Mesothelial cell of epicardium (in vitro differentiated cells): ENCODE measurements at places on chromosomes 11 and 22.
A peak's percentile ranks its signal among the peaks of the same experiment; 100 is the strongest.

GRCh38 chr22:35541254-35541748, 670 bp downstream of the RASD2 start:
- H3K4me3 ChIP-seq: peak overlapping the region; percentile 6
- H3K4me1 ChIP-seq: peaks cover 2% of the 10 kb centered on the region
- no peak overlapping the region for H3K27ac ChIP-seq
- DNase-seq: no peak
- H3K36me3 ChIP-seq: no peaks in the 10 kb centered on the region

DNA sequence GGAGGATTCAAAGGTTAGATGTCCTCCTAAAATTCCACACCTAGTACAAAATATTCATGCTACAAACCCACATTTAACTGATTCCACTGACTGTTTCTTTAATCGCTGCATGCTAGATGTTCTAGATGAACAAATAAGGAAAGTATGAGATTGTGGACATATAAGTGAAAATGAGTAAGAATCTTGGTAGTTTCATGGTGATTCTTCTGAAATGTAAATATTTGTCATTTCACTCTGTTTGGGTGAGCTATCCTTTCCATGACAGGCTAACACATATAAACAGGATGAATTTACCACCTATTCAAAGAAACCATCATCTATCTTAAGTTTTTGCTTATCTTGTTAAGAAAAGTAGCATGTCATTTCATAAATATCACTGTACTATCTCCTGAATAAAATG, 14.8 kb downstream of the OR5B3 start:
- no peaks in the 10 kb centered on the region for H3K4me1 ChIP-seq
- no peaks in the 10 kb centered on the region for H3K36me3 ChIP-seq
- no peak overlapping the region for H3K27ac ChIP-seq
- no peak overlapping the region for H3K4me3 ChIP-seq

- no peak overlapping the region for H3K4me3 ChIP-seq
- no peak overlapping the region for H3K27ac ChIP-seq
- H3K36me3 ChIP-seq: peaks cover 18% of the 10 kb centered on the region
- no peak for DNase-seq
These were observed 13.5 kb downstream of the SOX10 start for GRCh38 chr22:37970864-37971263.

DNA sequence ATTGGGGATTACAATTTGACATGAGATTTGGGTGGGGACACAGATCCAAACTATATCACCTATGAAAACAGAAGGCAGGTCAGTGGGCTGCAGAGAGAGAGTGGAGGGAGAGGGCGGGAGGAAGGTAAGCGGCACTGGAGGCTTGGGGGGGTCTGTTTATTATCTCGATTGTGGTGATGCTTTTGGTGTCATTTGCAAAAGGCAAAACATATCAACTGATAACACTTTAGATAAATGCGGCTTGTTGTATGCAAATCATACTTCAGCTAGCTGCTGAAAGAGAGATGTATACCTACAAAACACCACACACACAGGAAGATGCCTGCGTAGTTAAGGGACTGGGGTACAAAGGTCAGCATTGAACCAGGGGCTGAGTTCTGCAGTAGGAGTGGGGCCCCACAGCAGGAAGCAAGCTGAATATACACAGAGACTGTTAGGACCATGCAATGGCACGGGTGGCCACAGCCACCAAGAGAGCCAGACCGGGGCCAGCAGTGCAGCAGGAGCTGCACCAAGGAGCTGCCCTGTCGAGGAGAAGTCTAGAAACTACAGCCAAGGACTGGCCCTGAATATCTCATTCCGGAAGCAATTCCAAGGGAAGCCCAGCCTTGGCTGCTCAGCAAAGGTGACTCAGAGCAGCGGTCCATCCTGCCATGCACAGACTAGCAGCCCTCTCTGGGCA, 23.8 kb upstream of the TOLLIP start:
- peaks cover 10% of the 10 kb centered on the region for H3K4me1 ChIP-seq
- no peaks in the 10 kb centered on the region for H3K36me3 ChIP-seq
- peaks cover 45% of the 10 kb centered on the region for H3K27me3 ChIP-seq
- no peak overlapping the region for H3K27ac ChIP-seq

DNA sequence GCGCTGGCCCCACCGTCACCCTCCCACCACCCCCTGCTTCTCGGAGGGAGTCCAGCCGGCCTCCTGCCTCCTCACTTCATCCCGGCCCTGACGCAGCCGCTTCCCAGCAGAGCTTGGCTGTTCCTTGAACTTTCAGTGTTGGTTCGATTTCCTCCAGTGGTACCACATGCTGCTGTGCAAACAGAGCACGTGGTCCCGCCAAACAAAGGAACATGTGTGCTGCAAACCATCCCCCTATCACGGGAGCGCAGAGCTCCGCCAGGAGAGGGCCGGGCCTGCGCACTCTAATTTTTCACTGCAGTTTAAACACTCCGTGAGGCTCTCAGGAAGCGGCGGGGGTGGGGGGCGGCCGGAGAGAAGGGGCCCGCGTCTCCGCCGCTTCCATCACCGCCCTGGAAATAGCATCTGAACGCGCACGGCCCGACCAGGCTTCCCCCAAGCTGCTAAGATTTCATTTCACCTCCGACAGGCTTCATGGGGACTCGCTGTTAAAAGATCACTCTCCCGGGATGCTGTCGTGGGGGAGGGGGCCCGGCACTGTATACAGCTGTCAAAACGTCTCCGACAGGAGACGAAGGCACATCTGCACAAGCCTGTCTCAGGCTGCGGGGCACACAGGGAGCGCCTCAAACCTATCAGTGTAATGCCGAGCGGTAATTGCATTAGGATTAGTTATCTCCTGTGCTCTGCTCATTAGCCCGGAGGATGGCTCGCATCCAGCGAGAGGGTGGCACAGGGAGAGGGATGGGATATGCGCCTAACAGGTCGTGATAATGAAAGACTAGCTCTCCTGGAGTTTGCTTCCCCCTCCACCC, 269.9 kb upstream of the SORL1-AS1 start:
- H3K27ac ChIP-seq: peak overlapping the region; percentile 89
- DNase-seq: peak; percentile 71
- peak overlapping the region; percentile 65 for H3K4me3 ChIP-seq
- H3K4me1 ChIP-seq: peaks cover 21% of the 10 kb centered on the region

DNA sequence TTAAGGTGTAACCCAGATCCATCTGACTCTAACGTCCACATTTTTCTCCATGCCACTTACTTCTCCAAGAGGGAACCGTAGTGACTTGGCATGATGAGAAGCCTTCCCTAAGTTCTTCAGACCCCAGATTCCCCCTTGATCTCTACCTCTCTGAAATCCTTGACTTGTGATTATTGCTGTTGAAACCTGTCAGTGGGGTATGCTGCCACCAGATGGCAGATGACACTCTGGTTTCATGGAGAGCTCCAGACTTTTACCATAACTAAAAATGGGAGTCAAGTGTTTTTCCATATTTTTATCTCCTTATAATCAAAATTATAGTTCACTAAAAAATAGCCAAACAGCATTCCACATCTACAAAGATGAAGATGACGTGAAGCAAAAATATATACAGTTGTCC, 504.2 kb downstream of the SOX6 start:
- peaks cover 23% of the 10 kb centered on the region for H3K27me3 ChIP-seq
- no peak overlapping the region for H3K27ac ChIP-seq
- H3K36me3 ChIP-seq: no peaks in the 10 kb centered on the region

- H3K27ac ChIP-seq: no peak overlapping the region
- no peaks in the 10 kb centered on the region for H3K36me3 ChIP-seq
- peaks cover 87% of the 10 kb centered on the region for H3K27me3 ChIP-seq
- no peak for DNase-seq
These were observed 16.5 kb downstream of the ZBTB16 start for GRCh38 chr11:114075891-114076441.

GRCh38 chr11:128627666-128628324, 40.4 kb upstream of the ETS1 start:
- H3K4me1 ChIP-seq: peaks cover 11% of the 10 kb centered on the region
- H3K27ac ChIP-seq: no peak overlapping the region
- no peak overlapping the region for H3K4me3 ChIP-seq
- H3K27me3 ChIP-seq: no peaks in the 10 kb centered on the region
- DNase-seq: no peak

- no peak overlapping the region for H3K27ac ChIP-seq
- DNase-seq: no peak
These were observed 3.0 kb downstream of the RHOG start for GRCh38 chr11:3837793-3838192.

DNA sequence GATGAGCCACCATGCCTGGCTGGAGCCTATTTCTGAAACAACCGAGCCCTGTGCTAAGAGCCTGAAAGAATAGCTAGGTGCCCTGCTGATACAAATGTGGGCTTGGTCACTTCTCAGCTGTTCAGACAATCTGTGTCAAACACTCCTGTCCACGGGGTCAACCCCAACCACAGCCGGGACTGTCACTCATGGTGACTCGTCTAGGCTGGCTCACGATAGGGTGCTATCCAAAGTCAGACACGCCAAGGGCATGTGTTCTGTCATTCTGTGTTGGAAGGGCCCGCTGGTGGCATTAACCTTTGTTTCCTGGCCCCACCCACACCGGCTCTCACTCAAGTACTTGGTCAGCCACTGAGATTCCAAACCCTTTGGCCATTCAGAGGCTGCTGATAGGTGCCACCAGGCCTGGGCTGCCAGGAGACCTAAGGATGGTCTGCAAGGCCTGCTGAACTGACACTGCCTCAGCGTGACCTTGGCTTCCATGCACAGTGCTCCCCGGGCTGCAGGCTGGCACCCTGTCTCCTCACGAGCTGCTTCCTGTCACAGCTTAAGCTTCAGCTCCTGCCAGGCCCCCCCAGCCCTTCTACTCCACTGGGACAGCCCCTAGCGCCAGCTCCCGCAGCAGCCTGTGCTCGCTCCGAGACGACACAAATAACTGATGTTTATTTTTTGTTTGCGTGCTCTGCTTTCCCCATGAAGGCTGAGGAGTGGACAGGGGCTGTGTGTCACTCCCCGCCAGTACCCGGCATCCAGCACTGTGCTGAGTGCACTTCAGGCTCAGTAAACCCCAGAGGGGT, 14.2 kb upstream of the CDC42BPG start:
- DNase-seq: no peak
- H3K4me3 ChIP-seq: no peak overlapping the region
- peaks cover 14% of the 10 kb centered on the region for H3K4me1 ChIP-seq
- peaks cover 12% of the 10 kb centered on the region for H3K36me3 ChIP-seq

DNA sequence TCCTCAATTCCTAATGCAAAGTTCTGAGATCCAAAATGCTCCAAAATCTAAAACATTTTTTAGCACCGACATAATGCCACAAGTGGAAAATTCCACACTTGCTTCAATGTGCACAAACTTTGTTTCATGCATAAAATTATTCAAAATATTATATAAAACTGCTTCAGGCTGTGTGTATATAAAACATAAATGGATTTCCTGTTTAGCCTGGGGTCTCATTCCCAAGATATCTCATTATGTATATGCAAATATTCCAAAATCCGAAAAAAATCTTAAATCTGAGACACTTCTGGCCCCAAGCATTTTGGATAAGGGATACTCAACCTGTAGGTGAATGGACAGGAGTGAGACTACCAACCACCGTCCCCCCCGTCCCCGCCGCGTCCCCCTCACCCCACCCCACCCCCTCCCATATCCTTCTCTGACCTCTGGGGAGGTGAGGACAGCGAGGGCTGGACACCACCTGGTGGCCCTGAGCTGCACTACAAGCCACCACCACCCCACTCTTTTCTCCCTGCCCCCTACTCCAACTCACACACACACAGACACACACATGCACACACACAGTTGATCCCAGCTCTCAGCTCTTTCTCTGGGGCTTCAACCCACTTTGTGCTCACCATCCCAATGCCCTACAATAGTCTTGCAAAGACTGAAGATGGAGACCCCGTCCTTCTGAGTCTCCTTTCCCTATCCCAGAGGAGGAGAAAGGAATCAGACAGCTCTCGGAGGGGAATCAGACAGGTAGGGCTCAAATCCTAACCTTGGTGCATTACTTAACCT, 101.0 kb downstream of the PDE2A start:
- H3K4me3 ChIP-seq: no peak overlapping the region
- H3K27me3 ChIP-seq: no peaks in the 10 kb centered on the region
- peak; percentile 50 for DNase-seq
- H3K4me1 ChIP-seq: peaks cover 39% of the 10 kb centered on the region
- no peak overlapping the region for H3K27ac ChIP-seq
- H3K36me3 ChIP-seq: no peaks in the 10 kb centered on the region

- no peaks in the 10 kb centered on the region for H3K36me3 ChIP-seq
- peak overlapping the region; percentile 87 for H3K4me3 ChIP-seq
- peak overlapping the region; percentile 90 for H3K27ac ChIP-seq
- peaks cover 23% of the 10 kb centered on the region for H3K4me1 ChIP-seq
- H3K27me3 ChIP-seq: no peaks in the 10 kb centered on the region
These were observed 995 bp downstream of the TMEM134 start for GRCh38 chr11:67468056-67468455.

GRCh38 chr22:26534874-26535602, 22.8 kb upstream of the TFIP11 start:
- H3K4me1 ChIP-seq: peaks cover 3% of the 10 kb centered on the region
- no peaks in the 10 kb centered on the region for H3K27me3 ChIP-seq
- H3K36me3 ChIP-seq: peaks cover 8% of the 10 kb centered on the region
- no peak for DNase-seq
- H3K27ac ChIP-seq: no peak overlapping the region
- H3K4me3 ChIP-seq: no peak overlapping the region

DNA sequence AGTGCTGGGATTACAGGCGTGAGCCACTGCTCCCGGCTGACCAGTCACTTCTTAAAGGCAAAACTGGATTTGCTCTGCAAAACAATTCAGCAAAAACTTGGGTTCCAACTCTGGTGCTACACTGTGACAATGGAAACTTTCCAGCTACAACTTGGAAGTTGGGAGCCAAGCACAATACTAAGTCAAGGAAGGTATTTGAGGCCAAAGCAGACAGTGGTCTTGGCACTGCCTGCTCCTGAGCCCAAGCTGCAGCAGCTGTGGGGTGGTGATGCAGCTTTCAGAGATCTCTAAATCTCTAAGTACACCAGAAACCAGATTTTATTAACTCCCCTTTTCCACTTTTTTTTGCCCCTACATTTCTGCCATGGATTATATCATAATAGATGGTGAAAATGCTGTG, 17.5 kb downstream of the ADM start:
- H3K36me3 ChIP-seq: no peaks in the 10 kb centered on the region
- H3K27ac ChIP-seq: no peak overlapping the region
- peaks cover 5% of the 10 kb centered on the region for H3K27me3 ChIP-seq

GRCh38 chr11:6576471-6577373, 26.7 kb downstream of the RRP8 start:
- peak overlapping the region; percentile 54 for H3K27ac ChIP-seq
- H3K4me1 ChIP-seq: peaks cover 12% of the 10 kb centered on the region
- H3K36me3 ChIP-seq: peaks cover 10% of the 10 kb centered on the region
- no peak overlapping the region for H3K4me3 ChIP-seq

GRCh38 chr11:83205608-83206185, 12.2 kb downstream of the ANKRD42 start:
- H3K27me3 ChIP-seq: no peaks in the 10 kb centered on the region
- H3K4me3 ChIP-seq: no peak overlapping the region
- H3K27ac ChIP-seq: no peak overlapping the region
- H3K36me3 ChIP-seq: peaks cover 5% of the 10 kb centered on the region
- DNase-seq: no peak

DNA sequence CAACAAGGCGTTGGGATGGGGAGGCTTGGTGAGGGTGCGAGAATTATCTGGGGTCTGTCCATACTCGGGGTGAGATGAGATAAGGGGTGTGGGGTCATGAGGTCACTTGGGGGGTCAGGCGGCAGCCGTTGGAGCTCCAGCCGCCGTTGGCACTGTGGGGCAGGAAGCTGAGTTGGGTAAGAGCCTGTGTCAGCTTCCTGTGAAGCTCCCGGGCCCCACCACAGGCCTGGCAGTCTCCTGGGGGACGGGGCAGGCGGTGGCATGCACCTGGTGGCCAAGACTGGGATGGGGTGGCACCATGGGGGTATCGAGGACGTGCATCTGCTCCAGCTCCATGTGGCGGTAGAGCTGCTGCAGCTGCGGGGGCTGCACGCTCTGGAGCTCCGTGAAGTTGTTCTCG, 7.1 kb upstream of the MYBPC3 start:
- H3K4me1 ChIP-seq: peaks cover 3% of the 10 kb centered on the region
- H3K36me3 ChIP-seq: no peaks in the 10 kb centered on the region
- no peak for DNase-seq
